ENCODE measurements at places on chromosomes 11 and 22.
A peak's percentile ranks its signal among the peaks of the same experiment; 100 is the strongest.

GRCh38 chr22:37354261-37354660 is 72.0 kb downstream of the CYTH4 start:
- DNase-seq: no peak

DNA sequence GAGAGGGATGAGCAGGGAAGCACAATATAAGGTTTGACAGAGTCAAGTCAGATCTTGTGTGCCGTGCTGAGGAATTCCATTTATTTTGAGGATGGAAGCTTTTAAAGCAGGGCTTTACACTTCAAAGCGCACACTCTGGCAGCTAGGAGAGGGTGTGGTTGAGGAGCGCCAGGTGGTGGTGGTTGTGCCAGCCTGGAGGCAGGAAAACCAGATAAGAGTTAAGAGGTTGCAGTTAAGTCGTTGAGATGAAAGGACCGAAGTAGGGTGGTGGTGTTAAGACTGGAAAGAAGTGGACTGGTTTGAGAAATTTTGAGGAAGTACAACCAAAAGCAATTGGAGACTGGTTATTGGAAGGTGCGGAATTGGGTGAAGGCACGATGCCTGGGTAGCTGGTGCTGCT is 231.6 kb upstream of the TBCEL start:
- no peak for DNase-seq

DNA sequence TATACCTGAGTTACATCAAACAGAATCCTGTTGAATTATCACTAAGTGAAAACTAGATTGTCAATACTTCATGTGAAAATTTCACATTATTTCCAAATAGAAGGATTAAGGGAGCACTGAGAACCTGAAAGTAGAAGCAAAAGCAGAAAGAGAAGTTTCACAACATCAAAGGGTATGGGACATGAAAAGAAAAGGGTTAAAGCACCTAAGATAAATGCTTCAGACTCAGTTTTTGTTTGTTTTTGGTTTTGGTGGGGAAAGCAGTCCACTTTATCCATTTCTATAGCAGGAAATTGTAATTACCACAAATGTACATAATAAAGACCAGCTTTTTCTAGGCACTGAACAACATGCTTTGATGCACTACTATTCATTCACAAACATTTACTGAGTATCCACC is 1069.7 kb upstream of the CCDC90B start:
- no peak for DNase-seq

- DNase-seq: no peak
Observed at GRCh38 chr11:33942954-33943353, 51.1 kb upstream of the LMO2 start.

- no peak for DNase-seq
Observed at GRCh38 chr11:10920205-10920604, 62.4 kb upstream of the ZBED5 start.

- DNase-seq: no peak
Observed at GRCh38 chr11:117795638-117796455, 1.2 kb downstream of the DSCAML1 start.

DNA sequence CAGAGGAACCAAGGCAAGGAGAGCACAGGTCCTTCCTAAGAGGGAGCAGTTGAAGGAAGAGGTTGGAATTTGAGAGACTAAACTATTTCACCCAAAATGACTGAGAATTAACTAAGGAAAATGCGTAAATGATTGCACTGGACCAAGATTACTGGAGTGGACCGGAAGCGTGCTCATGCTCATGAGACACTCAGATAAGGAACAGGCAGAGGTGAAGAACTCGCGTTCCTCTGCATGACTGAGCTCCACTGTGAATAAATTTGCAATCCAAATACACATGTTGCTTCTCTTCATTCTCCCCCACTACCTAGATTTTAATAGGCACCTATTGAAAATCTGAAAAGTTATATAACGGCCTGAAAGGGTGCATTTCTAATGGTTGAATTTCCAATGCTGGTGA is 207.0 kb downstream of the KIRREL3 start:
- DNase-seq: no peak

- DNase-seq: no peak
Observed at GRCh38 chr22:18065256-18065655, 12.5 kb upstream of the PEX26 start.

GRCh38 chr11:67648140-67648795 is 2.3 kb downstream of the ACY3 start:
- peak; percentile 66 for DNase-seq

GRCh38 chr11:65047581-65048422 is 6.8 kb downstream of the SAC3D1 start:
- no peak for DNase-seq

- DNase-seq: no peak
Observed at GRCh38 chr22:37279331-37280181, 2.8 kb upstream of the CYTH4 start.
